ENCODE measurements at places on chromosomes 5 and 9.

DNA sequence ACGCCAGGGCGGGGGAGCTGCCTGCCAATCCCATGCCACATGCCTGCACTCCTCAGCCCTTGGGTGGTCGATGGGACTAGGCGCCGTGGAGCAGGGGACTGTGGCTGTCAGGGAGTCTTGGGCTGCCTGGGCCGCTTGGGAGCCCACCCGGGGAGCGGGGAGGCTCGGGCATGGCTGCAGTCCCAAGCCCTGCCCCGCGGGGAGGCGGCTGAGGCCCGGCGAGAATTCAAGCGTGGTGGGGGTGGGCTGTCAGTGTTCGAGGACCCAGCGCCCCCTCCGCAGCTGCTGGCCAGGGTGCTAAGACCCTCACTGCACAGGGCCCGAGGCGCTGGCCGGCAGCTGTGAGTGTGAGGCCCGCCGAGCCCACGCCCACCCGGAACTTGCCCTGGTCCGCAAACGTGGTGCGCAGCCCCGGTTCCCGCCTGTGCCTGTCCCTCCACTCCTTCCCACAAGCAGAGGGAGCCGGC is 83.2 kb upstream of the DMRTA1 start:
- DNase-seq: no peak

- DNase-seq: no peak
These were observed 10.3 kb upstream of the GLE1 start for GRCh38 chr9:128494108-128494745.

GRCh38 chr5:156595132-156595787 is 254.8 kb upstream of the PPP1R2B start:
- no peak for DNase-seq

DNA sequence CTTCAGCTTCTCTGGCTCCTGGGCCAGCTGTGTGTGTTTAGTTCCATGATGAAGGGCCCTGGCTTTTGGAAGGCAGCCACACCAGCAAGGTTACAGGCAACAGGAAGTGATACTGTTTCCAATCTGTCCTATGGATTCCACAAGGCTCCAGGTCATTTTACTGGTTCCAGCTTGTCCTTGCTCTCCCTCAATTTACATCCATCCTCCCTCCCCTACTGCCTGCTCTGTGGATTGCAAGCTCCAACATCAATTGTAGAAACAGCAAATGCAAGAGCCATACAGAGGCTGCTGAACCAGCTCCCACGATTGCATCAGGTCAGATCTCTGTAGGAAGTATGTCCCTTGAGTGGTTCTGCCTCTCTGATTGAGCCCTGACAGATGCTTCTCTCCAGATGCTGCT is 409.8 kb downstream of the NTRK2 start:
- DNase-seq: no peak

DNA sequence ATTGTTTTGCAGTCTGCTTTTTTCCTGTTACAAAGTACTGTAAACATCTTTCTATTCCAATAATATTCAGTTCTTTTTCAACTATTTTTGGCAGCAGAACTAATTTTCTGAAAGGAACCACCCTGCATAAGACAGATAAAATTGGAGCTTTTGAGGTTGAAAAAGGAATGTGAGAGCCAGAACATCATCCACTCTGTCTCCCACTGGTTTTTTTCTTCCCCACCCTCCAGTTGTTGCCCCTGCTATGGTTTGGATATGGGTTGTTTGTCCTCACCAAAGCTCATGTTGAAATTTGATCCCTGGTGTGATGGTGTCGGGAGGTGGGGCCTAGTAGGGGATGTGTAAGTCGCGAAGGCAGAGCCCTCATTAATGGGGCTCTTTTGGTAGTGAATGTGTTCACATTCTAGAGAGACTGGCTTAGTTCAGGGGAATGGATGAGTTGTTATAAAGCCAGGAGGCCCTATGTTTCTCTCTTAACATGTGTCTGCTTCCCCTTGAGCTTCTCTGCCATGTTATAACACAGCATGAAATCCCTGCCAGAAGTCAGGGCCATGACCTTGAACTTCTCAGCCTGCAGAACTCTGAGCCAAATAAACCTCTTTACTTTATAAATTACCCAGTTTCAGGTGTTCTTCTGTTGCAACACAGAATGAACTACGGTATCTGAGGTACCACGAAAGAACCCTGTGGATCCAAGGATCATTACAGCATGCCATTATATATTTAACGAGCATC is 34.8 kb upstream of the MAST4 start:
- DNase-seq: no peak

DNA sequence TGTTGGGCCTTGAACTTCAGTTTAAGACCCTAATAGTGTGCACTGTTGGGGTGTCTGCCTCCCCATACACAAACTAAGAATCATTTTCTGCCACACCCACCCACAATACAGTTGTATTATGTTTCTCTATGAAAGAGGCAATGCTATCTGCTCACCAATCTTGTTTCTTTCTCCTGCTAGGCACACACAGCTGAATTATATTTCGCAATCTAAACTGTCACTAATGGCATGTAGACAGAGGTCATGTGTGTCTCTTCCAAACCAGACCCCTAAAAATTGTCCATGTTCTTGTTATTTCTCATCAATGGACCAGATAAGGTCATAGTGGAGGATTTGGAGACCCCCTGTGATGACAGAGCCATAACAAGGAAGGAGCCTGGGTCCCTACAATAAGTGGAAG is 57.3 kb downstream of the RIGI start:
- no peak for DNase-seq

DNA sequence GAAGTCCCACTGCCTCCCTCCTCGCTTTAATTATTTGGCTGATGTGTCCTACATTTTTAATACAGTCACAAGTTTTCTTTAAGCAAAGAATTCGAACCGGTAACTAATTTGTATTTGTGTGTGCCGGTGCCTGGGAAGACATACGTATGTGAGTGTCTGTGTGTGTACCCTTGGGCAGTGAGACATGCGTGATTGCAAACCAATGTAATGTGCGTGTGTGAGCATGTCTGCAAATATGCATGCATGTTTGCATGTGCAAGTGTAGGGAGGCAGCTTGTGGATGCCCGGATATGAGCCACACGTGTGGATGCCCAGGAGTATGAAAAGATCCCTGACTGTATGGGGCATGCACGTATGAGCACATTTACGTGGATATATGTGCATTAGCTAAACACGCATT is 44.4 kb upstream of the NEK6 start:
- DNase-seq: no peak

- DNase-seq: no peak
These were observed 138.1 kb downstream of the RGS3 start for GRCh38 chr9:113601656-113602055.

GRCh38 chr5:180069589-180070247 is 1.8 kb downstream of the RNF130 start:
- no peak for DNase-seq

DNA sequence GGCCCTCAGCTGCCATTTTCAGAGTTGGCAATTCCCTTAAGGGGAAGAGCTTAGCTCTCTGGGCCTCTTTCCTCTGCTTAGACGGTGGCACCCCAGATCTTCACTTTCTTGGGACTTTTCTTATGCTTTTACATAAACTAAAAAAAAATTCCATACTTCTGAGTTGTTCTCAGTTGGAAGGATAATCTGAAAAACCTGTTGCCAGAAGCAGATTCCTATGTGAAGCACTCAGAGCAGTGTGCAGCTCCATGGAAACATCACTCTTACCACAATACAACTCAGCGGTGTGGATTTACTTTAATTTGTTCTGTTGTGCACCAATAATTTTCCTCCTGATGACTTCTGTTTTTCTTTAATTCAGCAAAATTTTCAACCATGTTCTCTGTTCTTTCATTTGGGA is 44.1 kb upstream of the MROH2B start:
- no peak for DNase-seq

DNA sequence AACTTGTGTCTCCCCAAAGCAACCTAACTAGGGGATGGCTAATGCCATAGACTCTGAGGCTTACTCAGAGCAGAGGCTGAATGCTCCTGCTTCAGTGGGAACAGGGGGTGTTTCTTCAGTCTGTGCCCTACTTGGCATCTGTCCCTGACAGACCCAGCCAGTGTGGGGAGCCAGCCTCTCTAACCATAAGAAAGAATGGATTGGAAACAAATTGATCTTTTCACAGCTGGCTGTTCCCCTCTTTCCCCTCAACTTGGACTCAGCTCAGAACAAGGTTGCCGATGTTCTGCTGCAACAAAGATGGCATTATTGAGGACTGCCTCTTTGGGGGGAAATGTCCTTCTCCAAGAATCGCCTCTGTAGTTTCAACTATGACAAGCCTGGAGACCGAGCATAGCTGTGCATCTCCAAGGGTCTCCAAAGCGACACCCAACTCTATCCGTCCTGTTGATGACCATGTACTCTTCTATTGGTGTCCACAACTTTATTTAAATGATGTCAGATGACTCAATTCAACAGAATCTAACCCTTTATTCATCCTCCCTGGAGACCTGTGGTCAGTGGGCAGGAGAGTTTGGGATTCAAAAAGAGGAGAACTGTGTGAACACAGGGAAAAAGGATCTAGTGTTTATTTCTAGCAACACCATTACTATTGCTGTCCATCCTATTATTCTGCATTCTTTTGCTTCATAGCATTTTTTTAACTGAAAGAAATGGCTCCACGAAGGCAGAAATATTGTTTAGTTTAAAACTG is 24.7 kb upstream of the TNC start:
- no peak for DNase-seq

DNA sequence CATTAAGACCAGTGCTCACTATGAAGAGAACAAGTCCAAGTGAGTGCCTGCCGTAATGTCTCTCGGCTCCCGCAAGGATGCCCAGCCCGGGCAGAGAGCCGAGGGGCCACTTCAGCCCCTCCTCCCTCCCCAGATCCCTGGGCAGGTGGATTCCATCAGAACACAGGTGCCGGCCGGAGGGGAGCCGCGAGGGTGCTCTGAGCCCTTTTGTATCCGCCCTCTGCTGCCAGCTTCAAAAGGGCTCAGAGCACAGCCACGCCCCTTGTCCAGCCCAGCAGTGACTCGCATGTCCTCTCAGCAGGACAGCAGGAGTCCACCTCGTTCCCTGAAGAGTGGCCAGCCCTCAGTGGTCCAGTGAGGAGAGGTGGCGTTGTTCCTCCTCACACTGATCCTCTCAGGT is 43.9 kb downstream of the CYFIP2 start:
- no peak for DNase-seq

GRCh38 chr9:27393054-27393846 is 96.3 kb upstream of the EQTN start:
- no peak for DNase-seq

DNA sequence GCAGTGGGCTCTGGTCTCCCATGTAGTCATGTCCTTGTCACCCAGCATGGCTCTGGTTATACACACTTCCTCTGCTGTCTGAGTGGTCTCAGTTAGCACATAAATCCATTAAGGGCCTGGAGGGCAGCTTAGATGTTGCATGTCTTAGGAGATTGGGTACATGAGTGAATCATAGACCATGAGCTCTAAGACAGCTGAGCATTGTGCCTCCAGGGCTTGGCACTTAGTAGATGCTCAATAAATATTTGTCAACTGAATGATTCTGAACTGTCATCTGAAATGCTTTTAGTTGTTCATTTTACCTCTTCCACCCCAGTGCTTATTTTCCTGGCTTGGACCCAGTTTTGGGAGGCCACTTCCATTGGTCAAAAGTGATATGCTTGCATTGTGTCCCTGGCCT is 135.6 kb downstream of the BOD1 start:
- no peak for DNase-seq

DNA sequence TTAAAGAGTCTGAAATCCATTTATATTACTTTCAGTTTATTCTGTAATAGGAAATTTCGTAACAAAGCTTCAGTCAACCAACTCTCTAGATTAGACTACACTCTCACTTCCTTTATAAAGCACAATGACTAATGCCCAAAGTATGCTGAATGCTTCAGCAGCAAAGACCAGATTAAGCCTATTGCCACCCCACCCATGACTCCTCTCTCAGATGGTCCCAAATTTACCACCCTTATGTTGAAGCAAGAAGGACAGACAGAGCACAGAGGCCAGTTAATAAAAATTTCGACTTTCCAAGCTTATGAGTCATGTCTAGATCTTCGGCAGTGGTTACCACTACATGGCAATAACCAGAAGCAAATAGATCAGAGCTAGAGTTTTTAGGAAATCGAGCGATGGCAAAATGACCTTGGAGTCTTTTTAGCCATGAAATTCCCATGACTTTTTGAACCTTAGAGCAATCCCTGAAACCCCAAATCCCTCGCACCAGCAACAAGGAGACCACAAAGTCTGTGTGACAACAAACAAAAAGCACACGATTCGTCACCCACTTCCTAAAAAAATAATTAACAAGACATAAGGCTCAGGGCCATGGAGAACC is 287.8 kb upstream of the RASA1 start:
- DNase-seq: no peak

DNA sequence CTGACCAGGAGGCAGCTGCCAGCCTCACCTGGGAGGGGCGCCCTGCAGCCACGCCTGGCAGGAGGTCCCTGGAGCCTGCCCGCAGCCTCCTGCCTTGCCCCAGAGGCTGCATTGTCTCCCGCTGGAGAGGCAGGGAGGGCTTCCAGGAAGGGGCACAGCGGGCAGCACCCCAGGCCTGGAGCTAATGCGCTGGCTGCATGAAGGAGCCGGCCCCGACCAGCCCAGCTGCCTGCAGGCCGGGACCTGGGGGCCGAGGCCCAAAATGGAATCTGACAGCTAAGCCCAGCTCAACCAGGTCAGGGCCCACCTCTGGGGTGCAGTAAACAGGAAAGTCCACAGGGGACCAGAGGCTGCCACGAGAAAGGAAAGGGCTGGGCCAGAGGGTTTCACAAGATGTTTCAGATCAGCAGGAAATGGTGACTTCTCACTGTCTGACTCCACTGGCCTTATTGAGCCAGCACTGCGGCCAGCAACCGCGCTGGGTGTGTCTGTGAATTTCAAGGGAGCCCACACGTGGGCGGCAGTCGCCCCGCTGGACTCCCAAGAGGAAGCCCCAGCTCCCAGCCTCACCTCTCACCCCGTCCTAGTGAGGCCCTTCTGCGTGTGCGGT is 18.6 kb upstream of the NOTCH1 start:
- no peak for DNase-seq

- no peak for DNase-seq
These were observed 94.4 kb downstream of the SIL1 start for GRCh38 chr5:139103762-139104161.

GRCh38 chr9:102506406-102506805 is 488.7 kb upstream of the CYLC2 start:
- no peak for DNase-seq

DNA sequence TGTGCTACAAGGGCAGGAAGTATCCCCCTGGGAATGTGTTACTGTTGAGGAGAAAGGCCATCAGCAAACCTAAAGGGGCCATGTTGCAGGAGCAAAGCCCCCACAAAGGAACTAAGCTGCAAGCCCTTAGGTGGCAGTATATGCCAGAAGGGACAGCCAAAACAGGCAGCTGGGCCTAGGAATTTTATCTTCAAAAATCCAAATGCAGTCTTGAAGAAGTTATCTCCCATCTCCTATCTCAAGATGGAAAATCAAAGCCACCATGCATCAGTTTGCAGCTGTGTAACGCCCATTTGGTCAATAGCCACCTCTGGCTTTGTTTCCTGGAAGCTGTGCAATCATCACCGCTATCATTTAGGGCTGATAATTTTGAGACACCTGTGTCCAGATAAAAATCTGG is 400.3 kb downstream of the ARHGEF28 start:
- no peak for DNase-seq

GRCh38 chr5:41508186-41508585 is 2.2 kb downstream of the PLCXD3 start:
- no peak for DNase-seq
